ENCODE measurements at places on chromosomes 7 and 10.

DNA sequence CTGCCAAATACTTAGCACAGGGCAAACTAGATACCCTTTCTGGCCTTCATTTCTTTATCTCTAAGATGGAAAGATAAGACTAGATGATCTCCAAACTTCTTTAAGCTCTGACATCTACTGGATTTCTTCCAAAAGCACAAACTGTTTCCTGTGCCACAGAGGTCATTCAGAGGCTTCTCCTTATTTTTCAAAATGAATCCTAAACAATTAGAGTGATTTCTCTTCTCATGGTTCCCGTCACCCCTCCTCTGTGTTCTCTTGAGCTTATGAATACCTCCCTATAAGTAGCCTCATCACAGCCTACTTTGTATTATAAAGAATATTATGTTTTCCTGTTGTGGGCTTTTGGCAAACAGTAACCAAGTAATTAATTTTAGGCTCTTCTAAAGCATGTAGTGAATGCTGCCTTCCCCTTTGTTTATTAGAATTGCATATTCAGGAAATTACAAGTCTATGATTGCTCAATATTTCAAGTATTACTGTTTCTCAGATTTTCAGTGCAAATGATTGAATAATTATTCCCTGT is 179.5 kb downstream of the REEP3 start:
- peak; percentile 58 for DNase-seq

DNA sequence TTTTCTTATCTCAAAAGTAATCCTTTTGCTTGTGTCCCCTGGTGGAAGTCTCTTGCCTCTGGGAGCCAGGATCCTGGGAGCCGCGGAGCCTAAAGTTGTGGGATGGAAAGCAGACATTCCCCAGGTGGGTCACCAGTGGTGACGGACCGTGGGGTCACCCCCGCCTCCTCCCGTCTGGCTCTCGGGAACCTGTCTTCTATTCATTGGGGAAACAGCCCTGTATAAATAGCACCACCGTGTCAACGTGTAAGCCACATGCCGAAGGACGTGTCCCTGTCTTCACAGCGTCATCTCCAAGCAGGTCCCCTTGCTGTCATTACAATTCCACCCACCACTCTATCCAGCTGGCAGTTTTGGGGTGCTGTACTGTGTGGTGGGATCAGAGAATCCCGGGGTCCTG is 87.5 kb downstream of the ELFN1 start:
- no peak for DNase-seq

- DNase-seq = no peak
Measured at GRCh38 chr10:62632071-62632809, 172.3 kb upstream of the ADO start.

GRCh38 chr7:48505051-48505450 is 333.8 kb downstream of the ABCA13 start:
- no peak for DNase-seq

DNA sequence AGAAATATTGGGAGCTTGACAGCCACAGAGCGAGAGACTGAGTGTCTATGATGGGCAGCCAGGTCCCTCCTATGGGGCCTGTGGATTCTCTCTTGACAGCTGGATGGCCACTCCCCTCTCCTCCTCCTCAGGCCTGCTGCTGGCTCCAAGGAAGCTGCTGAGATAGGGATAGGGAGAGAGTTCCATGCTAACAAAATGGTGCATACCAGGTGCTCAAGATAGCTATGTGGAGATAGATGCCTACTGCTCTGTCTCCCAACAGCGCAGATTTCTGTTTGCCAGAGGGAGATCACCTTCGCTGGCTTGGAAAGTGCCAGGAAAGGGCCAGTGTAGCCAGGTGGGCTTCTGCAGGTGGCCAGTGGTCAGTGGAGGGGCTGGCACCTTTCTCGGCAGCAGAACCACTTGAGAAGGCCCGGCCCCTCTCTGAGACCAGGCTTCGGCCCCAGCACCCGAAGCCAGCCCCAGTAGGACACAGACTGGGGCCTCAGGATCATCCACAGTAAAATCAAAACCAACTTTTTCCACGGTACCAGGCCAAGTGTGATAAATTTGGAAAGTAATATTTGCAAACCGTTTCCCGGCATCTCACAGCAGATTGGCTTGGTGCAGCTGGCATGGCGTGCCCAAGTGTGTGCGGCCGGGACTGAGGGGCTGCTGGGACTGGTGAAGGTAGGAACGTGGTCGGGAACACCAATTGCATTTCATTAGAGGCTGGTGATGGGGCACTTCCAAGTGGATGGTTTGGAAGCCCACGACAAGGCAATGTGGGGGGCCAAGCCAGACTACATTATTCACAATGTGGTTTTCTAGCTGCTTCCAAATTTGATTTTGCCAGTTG is 139.6 kb downstream of the PTPN20 start:
- no peak for DNase-seq

DNA sequence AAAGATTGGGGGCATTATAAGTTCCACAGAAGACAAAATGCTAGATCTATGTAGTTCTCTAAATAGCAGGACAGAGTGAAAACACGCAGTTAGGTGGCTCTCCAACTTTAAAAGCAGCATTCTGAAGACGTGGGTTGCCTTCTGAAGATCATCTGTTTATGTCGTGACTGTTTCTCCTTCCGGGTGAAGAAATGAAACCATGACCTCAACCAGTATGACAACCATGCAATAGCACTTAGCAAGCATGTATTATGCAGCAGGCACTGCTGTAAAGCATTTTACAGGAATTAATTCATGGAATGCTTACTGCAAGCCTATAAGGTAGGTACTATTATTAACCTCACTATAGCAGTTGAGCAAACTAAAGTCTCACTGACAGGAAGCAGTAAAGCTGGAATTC is 125.2 kb downstream of the SLC25A13 start:
- DNase-seq = no peak

DNA sequence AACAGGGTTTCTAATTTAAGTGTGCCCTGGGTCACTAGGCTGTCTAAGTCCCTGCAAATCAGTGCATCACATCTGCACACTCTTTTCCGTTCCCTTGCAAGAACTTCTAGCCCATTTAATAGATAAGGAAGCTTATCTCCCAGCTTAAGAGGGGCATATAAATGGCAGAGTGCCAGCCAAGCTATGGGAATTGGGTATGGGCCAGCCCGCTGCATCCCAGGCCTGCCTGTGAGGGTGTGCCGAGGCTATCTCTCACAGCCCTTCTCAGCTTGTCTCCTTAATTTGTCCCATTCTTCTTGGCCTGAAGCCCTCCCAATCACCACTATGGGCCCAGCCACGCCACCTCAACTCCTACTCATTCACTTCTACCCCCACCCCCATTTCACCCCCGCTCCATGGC is 14.7 kb downstream of the AQP1 start:
- no peak for DNase-seq

DNA sequence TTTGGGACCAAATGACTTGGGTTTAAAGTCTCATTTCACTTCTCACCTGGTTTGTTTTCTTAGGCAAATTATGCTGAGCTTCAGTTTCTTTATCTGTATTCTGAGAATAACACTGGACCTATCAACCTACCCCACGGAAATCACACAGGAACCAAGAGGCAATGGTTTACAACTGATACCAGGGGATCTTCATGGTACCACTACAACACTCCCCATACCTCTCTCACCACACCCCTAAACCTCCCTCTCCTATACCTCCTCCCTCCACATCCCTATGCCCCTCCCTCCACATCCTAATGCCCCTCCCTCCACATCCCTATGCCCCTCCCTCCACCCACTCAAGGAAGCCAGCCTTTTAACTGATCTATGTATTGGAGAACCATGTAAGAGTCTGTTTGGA is 9.9 kb downstream of the FAM204A start:
- no peak for DNase-seq

- peak; percentile 31 for DNase-seq
Measured at GRCh38 chr10:132793871-132794849, 8.2 kb upstream of the NKX6-2 start.

GRCh38 chr10:14605231-14605925 is 169.3 kb downstream of the FAM107B start:
- no peak for DNase-seq

- no peak for DNase-seq
Measured at GRCh38 chr10:43221419-43222209, 45.3 kb downstream of the RASGEF1A start.

- no peak for DNase-seq
Measured at GRCh38 chr10:51368943-51369342, 294.7 kb downstream of the PRKG1 start.

- DNase-seq = no peak
Measured at GRCh38 chr7:46696741-46697140, 775.7 kb upstream of the IGFBP3 start.

DNA sequence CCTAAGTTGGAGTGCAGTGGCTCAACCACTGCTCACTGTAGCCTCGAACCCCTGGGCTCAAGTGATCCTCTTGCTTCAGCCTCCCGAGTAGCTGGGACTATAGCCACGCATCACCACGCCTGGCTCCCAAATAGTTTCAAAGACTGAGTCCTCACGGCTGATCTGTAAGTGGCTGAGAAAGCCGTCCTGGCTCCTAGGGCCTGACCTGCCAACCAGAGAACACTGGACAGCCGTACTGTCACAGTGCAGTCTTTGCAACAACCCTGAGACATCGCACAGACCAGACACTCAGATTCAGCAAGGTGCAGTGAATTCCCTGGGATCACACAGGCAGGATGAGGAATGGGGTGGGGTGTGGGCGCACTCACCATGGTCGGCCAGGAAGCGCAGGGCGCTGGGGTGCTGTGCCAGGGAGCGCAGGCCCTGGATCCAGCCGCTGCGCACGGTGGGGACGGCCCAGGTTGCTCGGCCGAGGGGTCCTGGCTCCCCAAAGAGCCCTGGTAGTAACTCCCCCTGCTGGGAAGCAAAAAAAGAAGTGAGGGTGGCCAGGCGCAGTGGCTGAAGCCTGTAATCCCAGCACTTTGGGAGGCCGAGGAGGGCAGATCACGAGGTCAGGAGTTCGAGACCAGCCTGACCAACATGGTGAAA is 10.7 kb downstream of the BRAT1 start:
- no peak for DNase-seq
